CD4-positive, alpha-beta T cell (primary cell): ENCODE measurements at places on chromosomes 4 and X.
A peak's percentile ranks its signal among the peaks of the same experiment; 100 is the strongest.

- DNase-seq = no peak
Measured at GRCh38 chr4:140523370-140523856, 555 bp upstream of the ELMOD2 start.

DNA sequence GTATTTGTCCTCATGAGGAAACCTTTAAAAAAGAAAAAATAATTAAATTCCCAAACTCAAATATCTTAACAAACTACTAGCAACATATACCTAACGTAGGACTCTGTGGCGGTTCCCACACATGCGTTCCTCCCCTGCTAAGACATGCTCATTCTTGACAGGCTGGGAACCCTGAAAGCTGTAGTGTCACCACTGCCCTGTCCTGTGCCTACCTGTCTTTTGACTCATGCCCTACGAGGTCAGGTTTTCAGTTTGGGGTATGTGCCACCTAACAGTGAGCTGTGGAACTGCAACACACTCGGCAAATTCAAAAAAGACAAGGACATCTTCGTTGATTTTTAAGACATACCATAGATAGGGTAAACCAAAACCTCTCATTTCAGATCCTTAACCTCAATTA, 17.8 kb downstream of the IDS start:
- DNase-seq = peak; percentile 43

- DNase-seq = no peak
Measured at GRCh38 chr4:95165926-95166524, 382.7 kb downstream of the UNC5C start.

DNA sequence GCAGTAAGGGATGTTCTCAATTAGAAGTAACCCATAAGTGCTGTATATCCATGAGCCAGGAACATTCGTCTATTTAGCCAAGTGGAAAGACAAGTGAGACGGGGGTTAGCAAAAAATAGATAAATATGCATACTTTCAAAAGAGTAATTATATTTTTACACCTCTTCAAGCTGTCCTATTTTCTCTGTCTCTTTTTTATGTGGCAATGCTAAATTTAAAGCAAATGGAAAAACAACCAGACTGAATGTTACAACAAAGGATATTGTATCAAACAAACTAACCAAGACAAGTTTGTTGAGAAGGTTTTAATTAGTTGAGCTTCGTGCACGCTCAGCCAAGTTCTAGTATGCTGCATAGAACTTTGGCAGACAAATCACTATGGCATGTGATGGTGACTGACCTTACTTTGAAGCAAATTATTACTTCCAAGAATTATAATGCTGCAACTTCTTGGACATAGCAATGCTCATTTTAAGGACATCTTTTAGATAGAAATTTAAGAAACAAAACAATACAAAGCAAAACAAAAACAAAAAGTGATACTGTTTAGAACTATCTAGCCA, 61.4 kb upstream of the TMEM150C start:
- DNase-seq = no peak

DNA sequence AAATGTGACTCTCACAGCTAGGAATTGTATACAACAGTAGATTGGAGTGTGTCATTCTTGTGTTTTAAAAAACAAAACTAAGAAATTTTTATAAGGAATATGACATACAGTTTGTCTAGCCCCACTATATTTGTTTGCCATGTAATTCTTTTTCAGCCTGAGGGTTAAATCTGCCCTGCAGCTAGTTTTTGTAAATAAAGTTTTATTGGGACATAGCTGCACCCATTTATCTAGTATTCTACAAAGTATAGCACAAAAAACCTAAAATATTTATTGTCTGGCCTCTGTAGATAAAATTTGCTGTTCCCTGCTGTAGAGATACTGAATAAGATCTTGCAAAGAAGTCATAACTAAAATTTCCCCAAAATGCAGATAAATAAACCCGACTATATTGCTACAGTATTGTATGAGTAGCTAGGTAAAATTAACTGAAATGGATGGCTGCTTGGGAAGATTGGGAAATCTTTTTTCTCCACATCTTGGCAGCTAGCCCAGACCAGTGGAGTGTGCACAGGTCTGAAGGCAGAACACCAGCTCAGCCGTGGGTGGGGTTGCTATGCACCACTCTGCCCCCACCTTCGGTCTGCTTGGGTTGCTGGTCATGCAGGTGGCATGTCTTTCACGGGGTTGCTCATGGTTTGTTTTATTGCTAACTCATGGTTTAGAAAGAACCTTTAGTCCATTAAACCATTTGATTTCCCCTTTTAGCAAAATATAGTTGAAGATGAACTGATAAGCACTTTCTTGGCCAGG, 127.9 kb downstream of the KLHL8 start:
- no peak for DNase-seq

- no peak for DNase-seq
Measured at GRCh38 chr4:40121515-40121914, 64.9 kb downstream of the N4BP2 start.

DNA sequence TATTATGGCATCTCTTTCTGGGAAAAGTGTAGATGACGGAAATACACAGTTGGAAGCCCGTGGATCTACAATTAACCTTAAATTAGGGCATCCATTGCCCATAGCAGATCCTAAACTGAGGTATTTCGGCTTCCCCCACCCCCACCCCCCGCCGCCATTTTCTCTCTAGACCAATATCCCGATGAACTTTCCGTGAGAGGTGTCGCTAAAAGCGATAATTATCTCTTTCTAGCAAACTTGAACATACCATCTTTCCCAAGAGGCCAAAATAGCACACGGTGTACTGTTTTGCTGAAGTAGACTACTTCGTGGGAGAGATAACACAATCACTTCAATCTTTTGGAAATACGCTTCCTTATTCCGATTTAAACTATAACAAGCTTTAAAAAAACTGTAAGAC, 554 bp downstream of the KLHL15 start:
- DNase-seq = no peak

DNA sequence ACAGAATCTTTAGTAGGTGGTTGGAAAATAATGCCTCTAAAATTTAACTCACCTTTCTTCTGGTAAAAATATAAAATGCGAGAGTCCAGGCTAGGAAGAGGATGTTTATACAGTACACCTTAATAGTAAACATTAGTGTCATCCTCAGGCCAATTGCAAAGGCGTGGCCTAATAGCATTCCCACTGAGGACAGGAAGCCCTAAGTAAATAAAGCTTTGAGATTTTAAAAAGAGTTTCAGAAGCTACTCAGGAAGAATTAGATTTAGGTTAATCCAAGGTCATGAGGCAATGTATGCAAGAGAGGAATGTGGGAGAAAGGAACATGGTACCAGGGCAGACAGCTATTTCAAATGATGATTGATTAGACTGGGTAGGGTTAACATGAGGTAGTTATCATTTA, 49.5 kb downstream of the RPGR start:
- no peak for DNase-seq

DNA sequence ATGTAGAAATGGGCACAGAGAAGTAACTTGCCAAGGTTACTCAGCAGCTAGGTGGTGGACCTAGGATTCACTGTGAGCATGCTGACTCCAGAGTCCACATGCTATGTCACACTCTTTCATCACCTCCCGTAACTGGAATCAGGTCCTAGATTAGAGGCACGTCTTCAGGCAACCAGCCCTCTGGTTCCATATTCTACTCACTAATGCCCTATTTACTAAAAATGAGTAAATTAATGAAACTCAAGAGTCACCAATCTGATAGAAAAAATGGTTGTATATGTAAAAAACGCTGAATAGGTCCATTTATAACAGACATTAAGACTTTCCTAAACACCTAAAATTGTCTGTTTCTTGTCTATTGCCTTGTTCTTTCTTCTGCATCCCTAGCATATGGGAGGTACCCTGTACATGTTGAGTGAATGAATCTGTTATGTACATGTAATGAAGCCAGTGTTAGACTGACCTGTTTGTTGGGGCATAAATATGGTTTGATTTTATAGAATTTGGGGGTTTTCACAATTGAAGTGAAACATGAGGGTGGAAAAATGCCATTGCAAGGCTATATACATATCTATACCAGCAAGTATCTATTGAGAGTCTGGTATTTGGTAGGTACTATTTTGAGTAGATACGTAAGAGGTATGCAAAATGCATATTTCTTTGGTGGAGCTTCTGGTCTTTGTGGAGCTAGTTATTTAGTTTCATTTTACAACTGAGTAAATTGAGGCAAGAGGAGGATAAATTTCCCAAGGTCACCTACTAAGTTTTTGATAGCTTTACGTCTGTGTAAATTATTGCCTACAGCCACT, 7.5 kb upstream of the RUFY3 start:
- DNase-seq = no peak

- DNase-seq = no peak
Measured at GRCh38 chr4:78753091-78753490, 23.1 kb upstream of the BMP2K start.

DNA sequence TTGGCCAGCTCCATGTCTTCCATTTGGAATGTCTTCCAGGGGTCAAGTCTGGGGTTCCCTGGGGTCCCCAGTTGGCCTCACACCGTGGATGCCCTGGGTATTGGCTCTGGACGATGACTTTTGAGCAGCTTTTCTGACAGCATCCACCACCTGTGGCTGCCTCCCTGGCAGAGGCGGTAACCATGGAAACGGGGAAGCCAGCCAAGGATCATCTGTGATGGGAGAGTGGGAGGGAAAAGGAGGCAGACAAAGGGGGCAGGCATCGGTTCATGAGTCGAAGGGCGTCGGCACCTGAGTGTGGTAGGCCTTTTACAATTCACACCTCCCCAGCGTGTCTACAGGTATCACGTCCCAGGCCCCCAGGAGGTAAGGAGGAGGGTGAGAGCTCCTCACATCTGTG, 152.2 kb downstream of the ASMT start:
- no peak for DNase-seq

DNA sequence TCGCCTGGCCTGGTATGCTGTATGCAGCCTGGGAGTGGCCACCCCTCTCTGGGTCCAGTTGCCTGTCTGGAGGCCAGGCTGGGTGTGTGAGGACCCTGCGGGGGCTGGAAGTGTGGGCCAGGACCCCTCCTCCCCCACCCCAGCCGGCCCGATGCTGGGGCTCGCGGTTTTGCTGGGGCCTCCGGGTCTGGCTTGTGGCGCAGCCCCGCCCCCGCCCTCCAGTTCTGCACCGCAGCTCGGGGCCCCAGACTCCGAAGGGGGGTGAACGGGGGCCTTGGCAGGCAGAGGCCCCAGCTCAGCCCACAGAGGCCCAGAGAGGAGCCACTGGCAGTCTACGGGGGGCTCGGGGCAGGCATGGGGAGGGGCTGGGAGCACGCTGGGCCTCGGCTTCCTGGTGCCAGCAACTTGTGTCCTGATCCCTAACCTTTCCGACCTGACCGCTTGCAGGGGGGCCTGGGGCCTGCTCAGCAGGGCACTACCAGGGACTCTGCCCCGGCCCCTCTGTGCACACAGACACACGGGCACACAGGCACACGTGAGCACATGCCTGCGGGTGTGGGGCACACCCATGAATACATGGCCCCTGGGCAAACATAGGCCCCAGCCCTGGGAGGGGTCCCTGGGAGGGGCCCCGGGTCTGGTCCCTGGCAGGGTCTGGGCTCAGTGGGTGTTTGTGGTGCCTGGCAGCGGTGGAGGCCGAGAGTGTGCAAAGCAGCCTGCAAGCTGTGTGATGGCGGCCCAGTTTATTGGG, 21.4 kb upstream of the FGFR3 start:
- no peak for DNase-seq

GRCh38 chrX:47226071-47226470, 6.7 kb upstream of the USP11 start:
- DNase-seq = no peak

DNA sequence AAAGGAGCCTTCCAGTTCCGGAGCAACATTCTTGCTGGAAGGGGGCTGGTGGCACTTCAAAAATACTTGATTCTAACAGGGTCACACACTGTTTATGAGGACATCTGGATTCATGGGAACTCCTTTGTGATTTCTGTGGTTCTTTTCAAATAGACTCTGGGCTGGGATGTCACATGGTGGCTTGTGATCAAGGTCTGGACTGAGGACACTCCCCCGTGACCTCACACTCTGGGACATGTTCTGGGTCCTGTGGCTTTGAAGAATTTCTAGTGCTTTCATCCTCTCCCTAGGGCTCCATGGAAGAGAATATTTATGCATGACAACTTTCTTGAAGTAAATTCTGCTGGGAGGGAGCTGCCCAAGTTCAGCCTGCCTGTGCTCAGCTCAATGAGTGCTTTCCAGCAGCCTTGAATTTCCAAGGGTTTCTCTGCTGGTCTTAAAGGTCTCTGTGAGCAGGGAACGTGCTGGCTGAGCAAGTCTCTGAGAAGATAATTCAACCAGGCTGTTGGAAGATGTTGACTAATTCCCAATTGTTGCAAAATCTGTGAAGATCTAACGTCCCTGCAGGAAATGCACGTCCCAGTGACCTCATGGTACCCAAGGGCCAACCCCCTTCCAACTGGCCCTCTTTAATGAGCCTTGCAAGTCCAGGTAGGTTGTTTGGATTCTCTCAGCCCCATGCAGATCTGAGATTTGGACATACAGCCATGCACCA, 36.3 kb downstream of the GPR143 start:
- DNase-seq = no peak

- DNase-seq = no peak
Measured at GRCh38 chr4:25509646-25510045, 132.6 kb downstream of the ANAPC4 start.

DNA sequence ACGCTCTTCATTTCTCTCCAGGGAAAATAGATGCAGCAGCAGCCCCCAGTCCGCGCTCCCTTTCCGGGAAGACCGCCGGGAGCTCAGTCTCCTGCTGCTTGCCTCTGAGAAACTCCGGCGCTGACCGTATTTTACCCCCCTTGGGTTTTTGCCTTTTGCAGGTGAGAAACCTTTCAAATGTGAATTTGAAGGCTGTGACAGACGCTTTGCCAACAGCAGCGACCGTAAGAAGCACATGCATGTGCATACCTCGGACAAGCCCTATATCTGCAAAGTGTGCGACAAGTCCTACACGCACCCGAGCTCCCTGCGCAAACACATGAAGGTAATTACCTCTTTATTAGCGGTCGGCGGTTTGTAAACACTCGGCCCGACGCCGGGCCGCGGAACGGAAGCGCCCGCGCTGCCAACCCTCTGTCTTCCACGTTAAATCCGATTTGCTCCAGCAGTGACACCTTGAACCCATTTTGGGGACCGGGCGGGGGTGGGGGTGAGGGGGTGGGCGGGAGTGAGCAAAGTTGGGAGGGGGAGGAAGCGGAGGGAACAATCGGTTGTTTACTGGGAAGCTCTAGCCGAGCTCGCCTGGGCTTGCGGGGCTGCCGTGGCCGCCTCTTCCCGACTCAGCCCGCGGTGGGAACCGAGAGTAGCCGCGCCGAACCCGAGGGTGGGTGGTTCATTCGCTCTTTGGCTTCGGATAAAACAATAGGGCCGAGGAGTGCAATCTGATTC, 3.0 kb downstream of the ZIC3 start:
- DNase-seq = no peak

DNA sequence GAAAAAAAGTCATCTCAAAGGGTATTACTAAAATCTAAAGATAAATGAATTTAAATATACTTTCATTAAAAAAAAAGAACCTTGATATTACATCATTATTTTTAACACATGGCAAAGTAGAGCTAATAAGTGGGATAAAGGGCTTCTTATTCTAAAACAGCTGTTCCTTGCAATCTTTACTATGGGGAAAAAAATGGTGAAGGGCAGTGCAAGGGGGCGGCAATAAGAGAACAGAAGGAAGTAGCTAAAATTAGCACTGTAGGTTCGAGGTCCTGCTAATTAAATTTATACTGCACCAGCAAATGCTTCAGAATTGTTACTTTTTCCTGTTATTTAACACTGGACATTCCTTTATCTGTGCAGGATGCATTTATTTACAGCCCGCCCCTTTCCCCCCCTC, 89.4 kb upstream of the HPF1 start:
- no peak for DNase-seq
